KG1 (cell line): ENCODE measurements at places on chromosomes 5 and 9.

DNA sequence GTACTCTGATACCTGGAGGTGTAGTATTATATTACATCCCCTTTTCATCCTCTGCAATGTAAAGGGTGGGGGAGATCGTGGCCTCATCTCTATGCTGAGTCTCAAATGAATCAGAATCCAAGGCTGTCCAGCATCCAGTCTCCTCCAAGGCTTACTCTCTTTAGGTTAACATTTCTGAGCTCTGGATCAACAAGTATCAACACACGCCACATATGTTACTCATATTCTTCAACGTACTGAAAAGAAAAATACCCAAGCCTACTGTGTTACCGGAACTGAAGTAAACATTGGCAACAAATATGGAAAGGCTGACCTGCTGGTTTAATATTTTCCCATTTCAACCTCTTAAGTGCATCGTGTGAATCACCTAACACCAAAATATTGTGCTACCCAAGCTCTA lies 241.8 kb downstream of the GAS1 start:
- DNase-seq: no peak

DNA sequence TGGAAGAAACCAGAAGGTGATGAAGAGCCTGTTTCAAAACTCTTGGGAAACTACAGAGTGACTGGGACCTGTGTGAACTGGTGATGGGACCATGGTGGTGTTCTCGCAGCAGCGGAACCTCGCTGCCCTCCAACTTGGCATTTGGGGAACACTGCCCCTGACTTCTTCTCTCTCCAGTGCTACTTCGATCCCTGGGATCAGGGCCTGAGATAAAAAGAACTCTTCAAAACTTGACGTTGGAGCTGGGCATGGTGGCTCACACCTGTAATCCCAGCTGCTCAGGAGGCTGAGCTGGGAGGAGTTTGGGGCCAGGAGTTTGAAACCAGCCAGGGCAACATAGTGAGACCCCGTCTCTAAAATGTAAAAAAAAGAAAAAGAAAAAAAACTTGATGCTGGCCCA lies 18.1 kb downstream of the PITX1 start:
- no peak for DNase-seq

DNA sequence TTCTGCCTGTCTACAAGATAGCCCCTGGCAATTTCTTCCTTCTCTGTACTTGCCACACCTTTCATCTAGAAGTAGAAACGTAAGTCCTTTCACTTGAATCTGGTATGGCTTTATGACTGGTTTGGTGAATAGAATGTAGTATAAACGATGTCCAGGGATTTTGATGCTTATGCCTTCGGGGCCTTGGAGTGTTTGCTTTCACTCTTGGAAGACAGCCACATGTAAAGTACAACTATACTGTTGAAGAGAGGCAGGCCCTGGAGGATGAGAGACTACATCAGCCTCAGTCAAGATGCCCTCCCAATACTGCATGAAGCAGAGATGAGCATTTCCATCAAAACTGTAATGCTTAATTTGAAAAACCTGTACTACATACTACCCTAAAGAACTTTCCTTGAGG lies 553.8 kb upstream of the C9orf72 start:
- DNase-seq: no peak

GRCh38 chr9:129703667-129704355 lies 38.4 kb downstream of the PRRX2 start:
- no peak for DNase-seq

DNA sequence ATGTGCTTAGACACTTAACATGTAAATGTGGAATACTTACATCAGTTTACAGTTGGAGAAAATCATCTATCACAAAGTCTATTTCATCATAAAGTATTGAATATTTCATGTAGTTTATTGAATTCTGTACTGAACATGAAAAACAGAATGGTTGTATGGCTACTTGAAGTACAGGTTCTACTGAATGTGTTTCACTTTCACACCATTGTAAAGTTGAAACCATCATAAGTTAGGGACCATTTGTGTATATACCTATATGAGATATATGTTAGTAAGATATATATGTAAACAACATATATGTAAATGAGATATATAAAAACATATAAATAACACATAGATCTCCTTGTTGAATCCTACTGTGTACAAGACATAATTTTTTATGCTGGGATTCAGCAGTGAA lies 63.0 kb upstream of the TAF11L2 start:
- DNase-seq: no peak

DNA sequence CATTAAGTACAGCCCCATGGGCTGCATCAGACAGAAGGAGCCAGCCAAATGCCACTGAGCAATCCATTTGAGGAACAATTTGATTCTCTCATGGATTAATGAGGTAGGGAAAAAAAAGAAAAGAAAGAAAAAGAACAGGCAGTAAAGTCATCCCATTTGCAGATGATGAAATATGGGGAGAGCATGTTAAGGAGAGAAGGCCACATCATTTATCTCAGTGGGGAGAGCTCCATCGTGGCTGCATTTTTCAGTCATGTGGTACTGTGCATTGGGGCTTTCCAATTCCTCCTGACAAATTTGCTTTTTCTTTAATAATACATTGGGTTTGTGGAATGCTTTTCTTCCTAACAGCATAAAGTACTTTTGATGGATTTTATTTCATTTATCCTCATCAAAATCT lies 375.2 kb upstream of the TLE4 start:
- no peak for DNase-seq

DNA sequence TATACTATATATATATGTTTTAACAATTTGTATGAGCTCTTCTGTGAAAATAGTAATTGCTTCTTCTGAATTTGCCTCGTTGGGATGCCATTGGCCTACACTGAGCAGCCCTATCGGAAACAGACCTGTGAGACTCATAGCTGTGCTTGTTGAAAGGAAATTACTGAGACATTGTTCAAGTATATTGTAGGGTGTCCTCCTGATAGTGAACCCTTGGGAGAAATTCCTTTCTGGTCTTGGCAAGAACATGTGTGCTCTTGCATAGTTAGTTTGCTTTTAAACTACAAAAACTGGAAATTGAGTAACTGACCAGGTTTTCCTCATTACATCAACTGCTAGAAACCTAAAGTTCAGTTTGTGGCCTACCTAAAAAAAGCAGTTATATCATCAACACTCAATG lies 160.9 kb downstream of the LURAP1L start:
- no peak for DNase-seq

- DNase-seq: no peak
These were observed 147.2 kb downstream of the PDZD2 start for GRCh38 chr5:31786090-31786631.

DNA sequence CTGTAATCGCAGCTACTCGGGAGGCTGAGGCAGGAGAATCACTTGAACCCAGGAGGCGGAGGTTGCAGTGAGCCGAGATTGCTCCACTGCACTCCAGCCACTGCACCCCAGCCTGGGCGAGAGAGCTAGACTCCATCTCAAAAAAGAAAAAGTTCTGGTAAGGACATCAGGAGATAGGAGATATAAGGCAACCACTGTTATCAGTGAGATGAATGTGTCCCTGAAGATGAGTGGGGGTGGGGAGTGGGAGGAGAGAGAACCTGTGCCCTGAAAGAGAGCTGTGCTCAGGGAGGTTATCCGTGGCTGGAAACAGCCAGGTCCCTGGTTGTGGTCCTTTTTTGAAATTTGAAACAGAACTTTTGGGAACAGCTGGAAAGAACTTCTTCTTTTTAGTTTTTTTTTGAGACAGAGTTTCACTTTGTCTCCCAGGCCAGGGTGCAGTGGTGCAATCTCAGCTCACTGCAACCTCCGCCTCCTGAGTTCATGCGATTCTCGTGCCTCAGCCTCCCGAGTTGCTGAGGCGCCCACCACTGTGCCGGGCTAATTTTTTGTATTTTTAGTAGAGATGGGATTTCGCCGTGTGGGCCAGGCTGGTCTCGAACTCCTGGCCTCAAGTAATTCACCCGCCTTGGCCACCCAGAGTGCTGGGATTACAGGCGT lies 2.6 kb downstream of the PTPA start:
- DNase-seq: no peak

DNA sequence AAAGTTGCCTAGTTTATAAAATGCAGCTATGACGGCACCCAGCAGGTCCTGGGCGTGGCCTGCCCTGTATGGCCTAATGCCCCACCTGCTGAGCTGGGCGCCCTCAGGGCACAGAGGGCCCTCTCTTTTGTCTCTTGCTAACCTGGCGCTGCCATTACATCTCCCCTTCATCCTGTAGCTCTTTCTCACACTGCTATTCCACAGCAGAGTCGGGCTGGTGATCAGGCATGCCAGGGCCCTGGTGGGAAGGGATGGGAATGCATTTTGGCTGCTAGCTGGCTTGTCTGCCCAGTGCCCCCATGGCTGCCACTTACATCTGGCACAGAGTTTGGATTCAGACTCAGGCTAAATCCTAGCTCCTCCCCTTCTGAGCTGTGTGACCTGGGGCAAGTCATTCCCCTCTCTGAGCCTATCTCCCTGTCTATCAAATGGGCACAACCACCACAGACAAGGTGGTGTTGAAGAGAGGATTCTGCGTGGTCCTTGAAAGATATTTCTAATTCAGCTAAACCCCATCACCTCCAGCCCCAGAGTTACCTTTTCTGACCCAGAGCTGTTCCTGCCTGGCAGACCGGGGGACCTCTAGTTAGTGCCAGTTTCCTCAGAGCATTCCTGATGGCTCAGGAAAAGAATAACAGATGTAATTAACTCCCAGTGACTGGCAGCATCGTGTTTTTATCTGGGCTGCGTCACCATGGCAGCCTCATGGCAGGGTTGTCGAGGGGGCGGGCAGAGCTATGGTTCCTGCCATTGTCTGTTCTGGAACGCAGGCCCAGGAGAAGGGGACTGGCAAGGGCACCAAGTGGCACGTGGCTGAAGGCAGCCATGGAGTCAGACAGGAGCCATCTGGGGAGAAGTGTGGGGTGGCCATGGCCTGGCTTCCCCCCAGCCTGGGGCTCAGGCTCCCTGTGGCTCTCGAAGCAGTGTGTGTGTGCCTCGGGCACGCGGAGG lies 6.3 kb downstream of the PRR7 start:
- DNase-seq: no peak

DNA sequence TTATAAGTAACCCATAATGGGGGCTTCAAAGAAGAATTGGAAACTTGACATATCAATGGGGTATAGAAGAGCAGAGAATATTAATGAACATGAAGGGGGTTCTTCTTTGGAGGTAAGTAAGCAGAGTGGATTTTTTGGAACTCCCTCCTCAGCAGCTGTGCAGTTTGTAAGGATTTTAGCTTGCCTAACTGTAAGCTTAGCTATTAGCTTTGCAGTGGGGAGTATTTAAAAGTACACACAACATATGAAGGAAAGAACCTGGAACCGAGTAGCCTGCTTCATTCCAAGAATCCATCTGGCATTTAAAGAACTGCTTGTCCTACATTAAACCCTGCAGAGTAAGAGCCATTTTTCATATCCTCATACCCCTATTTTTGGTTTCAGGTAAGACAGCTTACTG lies 2.2 kb upstream of the PBX3 start:
- DNase-seq: no peak

DNA sequence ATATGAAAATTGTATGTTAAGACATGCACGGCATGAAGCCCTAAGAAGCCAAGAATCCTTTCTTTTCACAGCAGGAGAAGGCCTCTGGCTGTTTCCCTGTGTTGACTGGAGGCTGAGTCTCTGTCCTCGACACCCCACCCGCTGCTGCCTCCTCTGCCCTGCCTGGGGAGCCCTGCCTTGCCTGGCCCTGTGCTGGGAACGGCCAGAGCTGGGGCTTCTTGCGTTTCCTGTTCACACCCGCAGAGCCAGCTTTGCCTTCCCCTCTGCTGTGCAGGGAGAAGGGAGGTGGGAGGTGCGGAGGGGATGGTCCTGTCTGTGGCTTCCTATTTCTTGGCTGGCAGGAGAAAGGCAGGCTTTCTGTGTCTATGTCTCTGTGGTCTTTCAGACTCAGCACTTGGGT lies 6.9 kb upstream of the GMCL2 start:
- DNase-seq: no peak

DNA sequence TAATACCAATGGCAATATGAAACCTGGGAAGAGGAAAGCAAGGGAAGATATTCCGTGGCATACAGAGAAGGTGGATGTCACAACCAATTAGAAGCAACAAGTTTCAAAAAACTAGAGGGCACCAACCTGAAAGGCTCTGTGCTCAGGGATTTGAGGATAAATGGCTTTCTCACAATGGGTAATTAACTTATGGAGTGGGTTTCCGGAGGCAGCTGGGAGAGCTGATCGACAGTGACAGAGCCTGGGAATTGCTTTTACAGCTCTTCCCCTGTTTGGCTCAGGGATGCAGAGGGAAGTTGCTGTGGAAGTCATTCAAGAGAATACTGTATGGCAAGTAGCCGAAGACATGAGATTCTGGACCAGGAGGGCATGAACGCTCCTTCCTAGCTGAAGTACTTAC lies 237.0 kb downstream of the KIF4B start:
- no peak for DNase-seq

DNA sequence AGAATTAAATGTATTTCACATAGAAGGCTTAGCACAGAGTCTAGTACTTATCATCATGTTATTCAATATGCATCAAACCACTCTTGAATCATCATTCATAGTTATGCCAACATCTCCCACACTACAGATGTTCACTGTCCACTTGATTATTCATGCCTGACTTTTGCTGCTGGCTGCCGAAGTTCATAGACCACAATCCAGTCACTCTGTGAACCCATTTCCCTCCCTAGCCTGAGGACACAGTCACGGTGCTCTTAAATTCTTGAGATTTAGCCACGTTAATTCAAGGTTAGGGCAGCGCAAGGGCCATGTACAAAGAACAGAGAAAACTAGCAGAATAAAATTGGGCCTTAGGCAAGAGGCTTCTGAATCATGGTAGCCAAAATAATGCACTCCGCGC lies 32.4 kb downstream of the ABCA1 start:
- no peak for DNase-seq

DNA sequence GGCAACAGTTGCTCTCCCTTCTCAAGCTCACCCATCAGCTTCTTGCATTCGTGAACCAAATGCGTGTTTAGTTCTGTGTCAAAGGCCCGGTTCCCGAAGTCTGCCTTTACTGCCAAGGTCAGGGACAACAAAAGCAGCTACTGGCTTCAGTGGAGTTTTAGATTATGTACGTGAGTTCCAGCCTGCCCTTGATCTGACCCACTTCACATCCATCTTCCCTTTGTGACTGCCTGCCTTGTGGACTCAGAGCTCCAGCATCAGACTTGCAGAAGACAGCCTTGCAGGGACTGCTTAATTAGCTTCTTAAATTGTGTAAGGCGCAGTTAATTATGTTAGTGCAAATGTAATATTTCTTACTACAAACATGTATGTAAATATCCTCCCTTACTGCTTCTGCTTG lies 774.7 kb upstream of the EDIL3 start:
- no peak for DNase-seq
